ENCODE measurements at places on chromosomes 12 and 14. TPM values are rescaled to one million over a fixed set of nuclear protein-coding genes. Genes with fewer than 3 reads are reported as not detected.

- no peak for DNase-seq
- H3K27ac ChIP-seq, result no peak overlapping the region
- no peaks in the 10 kb centered on the region for H3K27me3 ChIP-seq
- H3K4me3 ChIP-seq, result no peak overlapping the region
- peaks cover 85% of the 10 kb centered on the region for H3K36me3 ChIP-seq
Observed at GRCh38 chr14:68890173-68890931, 88.8 kb downstream of the ACTN1 start.

GRCh38 chr12:49432616-49433015, 65.4 kb downstream of the SPATS2 start:
- H3K36me3 ChIP-seq, result no peaks in the 10 kb centered on the region
- H3K4me1 ChIP-seq, result peaks cover 5% of the 10 kb centered on the region
- H3K27me3 ChIP-seq, result no peaks in the 10 kb centered on the region
- H3K27ac ChIP-seq, result no peak overlapping the region

GRCh38 chr14:36900846-36901245, 239.2 kb downstream of the PAX9 start:
- no peak for DNase-seq
- no peaks in the 10 kb centered on the region for H3K36me3 ChIP-seq
- no peaks in the 10 kb centered on the region for H3K4me1 ChIP-seq
- no peak overlapping the region for H3K27ac ChIP-seq

- H3K4me1 ChIP-seq, result peaks cover 4% of the 10 kb centered on the region
- H3K27ac ChIP-seq, result no peak overlapping the region
- H3K27me3 ChIP-seq, result no peaks in the 10 kb centered on the region
- no peak overlapping the region for H3K4me3 ChIP-seq
- H3K36me3 ChIP-seq, result no peaks in the 10 kb centered on the region
Observed at GRCh38 chr14:90451961-90452360, 55.1 kb downstream of the CALM1 start.

GRCh38 chr12:54387114-54387467, 2.6 kb upstream of the ZNF385A start:
- H3K27me3 ChIP-seq, result no peaks in the 10 kb centered on the region
- no peak for DNase-seq
- H3K4me1 ChIP-seq, result peaks cover 7% of the 10 kb centered on the region
- H3K4me3 ChIP-seq, result no peak overlapping the region
- H3K27ac ChIP-seq, result no peak overlapping the region
- H3K36me3 ChIP-seq, result no peaks in the 10 kb centered on the region

GRCh38 chr12:129385637-129385990, 518.2 kb downstream of the TMEM132D start:
- no peak overlapping the region for H3K4me3 ChIP-seq
- no peak overlapping the region for H3K27ac ChIP-seq
- DNase-seq, result no peak
- H3K27me3 ChIP-seq, result no peaks in the 10 kb centered on the region
- no peaks in the 10 kb centered on the region for H3K4me1 ChIP-seq

- H3K36me3 ChIP-seq, result no peaks in the 10 kb centered on the region
- no peak overlapping the region for H3K4me3 ChIP-seq
- no peaks in the 10 kb centered on the region for H3K4me1 ChIP-seq
- no peak for DNase-seq
Observed at GRCh38 chr12:100031836-100032235, 47.1 kb upstream of the ANKS1B start.

DNA sequence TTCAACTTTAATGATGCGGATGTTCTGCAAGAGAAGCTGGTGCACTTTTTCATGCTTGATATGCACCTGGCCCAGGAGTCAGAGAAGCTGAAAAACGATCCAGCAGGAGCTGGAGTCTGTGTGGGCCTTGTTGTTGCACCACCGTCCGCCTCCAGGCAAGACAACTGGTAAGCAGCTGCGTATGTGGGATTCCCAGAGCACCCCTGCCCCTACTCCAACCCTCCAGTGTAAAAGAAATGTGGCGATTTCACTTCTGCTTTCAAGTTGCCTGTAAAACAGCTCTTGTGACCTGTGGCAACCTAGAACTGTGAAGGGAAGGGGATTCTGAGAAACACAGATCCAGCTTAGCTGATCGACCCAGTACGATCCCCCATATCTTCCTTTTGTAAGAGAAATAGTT, 154.1 kb upstream of the PELI2 start:
- H3K4me3 ChIP-seq, result no peak overlapping the region
- no peak overlapping the region for H3K27ac ChIP-seq
- H3K27me3 ChIP-seq, result peaks cover 2% of the 10 kb centered on the region
- H3K4me1 ChIP-seq, result no peaks in the 10 kb centered on the region

- DNase-seq, result peak; percentile 2
- H3K4me3 ChIP-seq, result no peak overlapping the region
- no peaks in the 10 kb centered on the region for H3K27me3 ChIP-seq
- no peaks in the 10 kb centered on the region for H3K36me3 ChIP-seq
- H3K27ac ChIP-seq, result no peak overlapping the region
- H3K4me1 ChIP-seq, result no peaks in the 10 kb centered on the region
Observed at GRCh38 chr12:62006076-62006732, 254.0 kb upstream of the USP15 start.

DNA sequence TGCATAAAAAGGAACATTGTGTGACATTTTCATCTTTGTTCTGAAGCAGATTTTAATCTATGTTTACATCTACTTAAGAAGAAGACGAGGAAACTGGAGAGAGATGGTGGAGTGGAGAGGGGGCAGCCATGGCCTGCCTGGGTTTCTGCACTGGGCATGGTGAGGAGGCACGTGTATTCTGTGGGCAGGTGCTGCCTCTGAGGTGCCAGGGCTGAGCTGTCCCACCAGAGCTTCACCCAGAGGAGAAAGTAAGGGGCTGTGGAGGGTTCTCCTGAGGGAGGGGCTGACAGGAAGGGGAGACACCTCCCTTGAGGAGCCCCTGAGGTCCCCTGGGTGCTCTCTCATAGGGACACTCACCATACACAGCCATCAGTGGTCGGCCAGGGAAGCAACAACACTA, 372.4 kb upstream of the OR4E1 start:
- no peak for DNase-seq
- no peaks in the 10 kb centered on the region for H3K36me3 ChIP-seq
- no peak overlapping the region for H3K4me3 ChIP-seq
- no peaks in the 10 kb centered on the region for H3K27me3 ChIP-seq
- no peak overlapping the region for H3K27ac ChIP-seq

DEGS2 gene
- total RNA-seq, result 0.07 TPM

PSMC1 gene
- total RNA-seq, result 112 TPM

PTPRO gene
- 0.12 TPM for total RNA-seq

PZP gene
- not detected for total RNA-seq

IAPP gene
- total RNA-seq, result not detected

PROX2 gene
- not detected for total RNA-seq

SDR9C7 gene
- total RNA-seq, result 0.17 TPM

MMP19 gene
- total RNA-seq, result 4.7 TPM

TIMELESS gene
- 7.3 TPM for total RNA-seq

Data from astrocyte (in vitro differentiated cells and primary cell).